ENCODE measurements at places on chromosomes 5 and 9. TPM values are rescaled to one million over a fixed set of nuclear protein-coding genes. Genes with fewer than 3 reads are reported as not detected.

GRCh38 chr5:168810641-168811040 is 231.5 kb upstream of the PANK3 start:
- no peak for DNase-seq

DNA sequence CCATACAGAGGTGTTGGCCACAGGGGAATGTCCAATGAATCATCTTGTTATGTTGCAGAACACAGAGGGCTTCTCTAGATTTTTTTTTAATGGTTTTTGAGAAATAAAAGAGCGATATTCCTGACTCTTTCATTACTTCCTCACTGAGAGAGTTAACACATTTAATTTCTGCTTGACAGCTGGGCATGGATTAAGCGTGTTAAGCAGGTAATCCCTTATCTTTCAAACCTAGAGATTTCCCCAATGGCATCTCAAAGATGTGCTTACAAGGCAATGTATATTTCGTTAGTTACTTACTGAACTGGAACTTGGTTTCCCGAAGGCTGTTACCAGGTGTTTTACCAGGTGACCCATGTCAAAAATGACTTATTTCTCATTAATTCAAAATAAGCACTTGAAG is 21.8 kb upstream of the ADCY2 start:
- no peak for DNase-seq

DNA sequence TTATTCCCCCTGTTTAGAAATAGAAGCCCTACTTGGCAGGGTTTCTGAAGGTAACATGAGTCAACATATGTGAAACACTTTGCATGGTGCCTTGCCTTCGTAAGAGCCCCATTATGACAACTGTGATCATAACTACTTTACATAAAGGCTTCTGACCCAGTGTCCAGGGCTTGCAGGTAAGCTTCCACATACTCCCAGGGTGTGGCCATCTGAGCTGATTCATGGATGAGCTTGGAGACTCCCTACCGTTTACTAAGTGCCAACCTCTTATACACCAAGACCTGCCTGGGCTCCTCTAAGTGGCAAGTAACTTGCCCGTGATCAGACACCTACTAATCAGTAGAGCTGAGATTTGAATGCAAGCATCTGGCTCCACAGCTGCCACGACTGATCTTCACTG is 62.8 kb upstream of the C5orf58 start:
- no peak for DNase-seq

- DNase-seq: no peak
Observed at GRCh38 chr9:86347991-86348390, 6.2 kb downstream of the TUT7 start.

NTRK2 gene
- total RNA-seq: 8.6 TPM

NAA35 gene
- 13.1 TPM for total RNA-seq

TOR4A gene
- 14.0 TPM for total RNA-seq

Data from ovary (tissue), 10 donors.